ENCODE measurements at places on chromosomes 11 and 22.

DNA sequence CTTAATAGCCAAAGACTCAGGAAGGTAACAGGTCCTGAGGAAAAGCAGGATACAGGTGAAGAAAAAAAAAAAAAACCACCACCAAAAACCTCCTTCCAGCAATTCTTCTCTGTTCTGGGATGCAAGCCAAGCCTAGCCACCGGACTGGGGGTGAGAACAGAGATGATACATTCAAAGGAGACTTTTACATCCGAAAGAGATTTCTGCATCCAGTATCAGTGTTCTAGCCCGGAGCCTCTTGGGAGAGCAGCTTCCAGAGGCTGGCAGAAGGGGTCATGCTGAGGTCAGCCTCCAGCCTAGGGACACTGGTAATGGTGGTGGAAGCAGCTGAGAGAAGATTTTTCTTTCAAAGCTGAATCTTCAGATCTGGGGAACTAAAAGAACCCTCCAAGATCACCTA lies 76.2 kb downstream of the KCNC1 start:
- no peak for DNase-seq

- no peak for DNase-seq
These were observed 3.5 kb downstream of the LARGE2 start for GRCh38 chr11:45926001-45926401.

DNA sequence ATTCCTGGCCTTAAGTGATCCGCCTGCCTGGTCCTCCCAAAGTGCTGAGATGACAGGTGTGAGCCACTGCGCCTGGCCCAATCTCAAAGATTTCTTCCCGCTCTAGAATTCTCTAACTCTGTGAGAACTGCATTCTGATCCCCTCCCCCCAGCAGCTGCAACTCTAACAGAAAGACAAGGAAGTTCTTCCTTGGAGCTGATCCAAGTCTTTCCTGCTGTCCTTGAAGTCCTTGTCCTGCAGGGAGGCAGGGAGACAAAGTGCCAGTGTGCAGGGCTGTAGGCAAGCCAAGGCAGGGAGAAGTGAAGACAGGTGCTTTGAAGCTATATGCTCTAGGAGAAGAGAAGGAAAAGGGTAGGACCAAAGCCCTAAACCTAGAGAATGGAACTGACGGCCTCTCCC lies 9.5 kb upstream of the GGA1 start:
- DNase-seq, result no peak

DNA sequence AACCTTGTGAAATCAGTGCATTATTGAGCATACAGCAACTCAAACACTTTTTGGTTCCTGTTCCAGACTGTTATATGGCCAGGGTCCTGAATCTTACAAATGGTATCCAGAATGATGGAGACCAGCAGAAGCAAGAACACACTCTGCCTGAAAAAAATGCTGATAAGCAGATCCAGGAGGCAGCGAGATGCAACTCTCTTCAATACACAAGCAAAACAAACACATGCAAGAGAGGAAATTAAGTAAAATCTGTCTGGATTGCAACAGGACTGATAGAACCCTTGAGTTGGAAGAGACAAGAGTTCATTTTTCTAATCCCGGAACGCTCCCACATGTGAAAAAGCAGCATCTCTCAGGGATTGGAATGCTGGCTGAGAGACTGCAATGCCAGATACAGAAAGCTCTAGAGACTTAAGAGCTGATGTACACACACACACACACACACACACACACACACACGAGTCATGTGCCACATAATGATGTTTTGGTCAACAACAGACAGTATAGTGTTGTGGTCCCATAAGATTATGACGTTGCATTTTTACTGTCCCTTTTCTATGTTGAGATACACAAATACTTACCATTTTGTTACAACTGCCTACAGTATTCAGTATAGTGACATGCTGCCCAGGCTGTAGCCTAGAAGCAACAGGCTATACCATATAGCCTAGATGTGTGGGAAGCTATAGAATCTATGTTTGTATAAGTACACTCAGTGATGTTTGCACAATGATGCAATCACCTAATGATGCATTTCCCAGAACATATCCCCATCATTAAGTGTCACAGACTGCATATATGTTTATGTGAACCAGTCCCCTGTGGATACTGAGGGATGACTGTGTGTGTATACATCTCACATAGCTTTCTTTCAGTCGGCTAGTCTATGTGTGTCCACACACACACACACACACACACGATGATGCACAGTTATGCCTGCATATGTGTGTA lies 406.6 kb downstream of the LARGE1 start:
- no peak for DNase-seq

DNA sequence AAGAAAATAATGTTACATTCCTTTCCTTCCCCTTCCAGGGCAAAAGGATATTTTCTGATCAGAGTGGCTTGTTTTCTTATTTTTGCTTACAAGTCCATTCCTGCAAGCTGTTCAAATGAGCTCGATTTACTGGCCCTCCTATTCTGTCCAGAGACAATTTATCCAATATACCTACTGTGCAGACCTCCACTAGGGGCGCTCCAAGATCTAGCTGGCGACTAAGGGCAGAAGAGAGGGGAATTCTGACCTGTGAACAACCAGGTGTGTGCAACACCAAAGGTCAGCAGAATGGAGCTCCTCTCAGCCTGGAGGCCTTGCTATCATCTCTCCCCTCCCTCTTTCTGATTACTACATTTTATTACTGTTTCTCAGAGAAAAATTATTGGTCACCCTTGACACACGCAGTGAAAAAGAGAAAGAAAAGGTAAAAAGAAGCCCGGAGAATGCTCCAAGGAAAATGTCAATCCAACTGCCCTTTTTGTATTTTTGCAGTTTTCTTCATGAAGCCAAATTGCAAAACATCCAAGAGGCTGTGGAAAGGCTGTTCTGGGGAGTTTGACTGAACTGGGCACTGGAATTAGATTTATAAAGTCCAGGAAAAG lies 3.2 kb downstream of the SEZ6L start:
- no peak for DNase-seq

GRCh38 chr22:36184433-36185025 lies 17.1 kb downstream of the APOL4 start:
- no peak for DNase-seq

- no peak for DNase-seq
These were observed 26.1 kb downstream of the BRD1 start for GRCh38 chr22:49801391-49802060.

GRCh38 chr22:47165338-47166032 lies 403.0 kb downstream of the TBC1D22A start:
- no peak for DNase-seq

DNA sequence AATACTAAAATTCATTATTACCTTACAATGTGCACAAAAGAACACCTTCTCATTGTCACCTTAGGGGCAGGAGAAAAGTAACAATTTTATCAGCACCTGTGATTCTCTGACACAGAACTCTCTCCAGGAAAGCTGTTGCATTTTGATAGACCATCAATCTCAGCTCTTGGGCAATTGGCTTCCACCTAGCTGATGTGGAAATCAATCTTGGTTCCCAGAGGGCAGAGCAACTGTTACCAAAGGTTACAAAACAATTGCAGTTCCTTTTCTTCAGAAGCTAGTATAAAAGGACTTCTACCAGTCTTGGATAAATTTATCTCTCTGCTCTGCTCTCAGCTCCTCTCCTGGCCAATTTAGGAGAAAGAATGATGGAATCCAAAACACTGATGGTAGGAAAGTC lies 157.8 kb upstream of the DDI1 start:
- DNase-seq, result no peak

DNA sequence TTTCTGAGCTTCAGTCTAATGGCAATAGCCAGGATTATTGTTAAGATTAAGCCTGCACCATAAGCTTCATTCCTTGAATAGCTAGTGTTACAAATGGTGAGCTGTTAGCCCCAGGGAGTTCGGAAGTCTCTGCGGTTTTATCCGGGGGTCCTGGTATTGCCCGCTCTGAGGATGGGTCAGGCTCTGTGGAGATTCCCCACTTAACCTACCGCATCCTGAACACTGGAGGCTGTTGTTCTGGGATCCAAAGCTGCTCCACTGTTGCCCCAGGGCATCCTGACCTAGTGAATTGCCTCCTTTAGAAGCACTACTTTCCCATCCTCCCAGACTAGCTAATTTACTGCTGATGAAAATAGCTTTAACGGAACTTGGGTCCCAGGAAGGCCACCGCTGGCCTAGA lies 14.5 kb upstream of the PEX26 start:
- no peak for DNase-seq

DNA sequence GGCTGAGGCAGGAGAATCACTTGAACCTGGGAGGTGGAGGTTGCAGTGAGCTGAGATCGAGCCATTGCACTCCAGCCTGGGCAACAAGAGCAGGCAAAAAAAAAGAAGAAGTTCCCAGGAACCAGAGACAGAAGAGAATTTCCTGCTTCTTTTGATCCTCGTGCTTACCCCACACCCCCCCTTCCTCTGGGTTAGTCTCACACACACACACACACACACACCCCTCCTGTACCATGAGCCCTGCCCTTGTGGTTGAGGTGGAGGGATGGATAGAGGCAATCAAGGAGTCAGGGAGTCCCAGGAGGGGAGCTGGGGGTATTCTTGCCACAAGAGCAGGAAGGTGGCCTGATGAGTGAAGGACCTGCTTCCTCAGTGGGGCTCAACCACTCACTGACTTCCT lies 4.1 kb upstream of the UBE2L6 start:
- no peak for DNase-seq

GRCh38 chr22:48943567-48944432 lies 883.9 kb downstream of the BRD1 start:
- no peak for DNase-seq

DNA sequence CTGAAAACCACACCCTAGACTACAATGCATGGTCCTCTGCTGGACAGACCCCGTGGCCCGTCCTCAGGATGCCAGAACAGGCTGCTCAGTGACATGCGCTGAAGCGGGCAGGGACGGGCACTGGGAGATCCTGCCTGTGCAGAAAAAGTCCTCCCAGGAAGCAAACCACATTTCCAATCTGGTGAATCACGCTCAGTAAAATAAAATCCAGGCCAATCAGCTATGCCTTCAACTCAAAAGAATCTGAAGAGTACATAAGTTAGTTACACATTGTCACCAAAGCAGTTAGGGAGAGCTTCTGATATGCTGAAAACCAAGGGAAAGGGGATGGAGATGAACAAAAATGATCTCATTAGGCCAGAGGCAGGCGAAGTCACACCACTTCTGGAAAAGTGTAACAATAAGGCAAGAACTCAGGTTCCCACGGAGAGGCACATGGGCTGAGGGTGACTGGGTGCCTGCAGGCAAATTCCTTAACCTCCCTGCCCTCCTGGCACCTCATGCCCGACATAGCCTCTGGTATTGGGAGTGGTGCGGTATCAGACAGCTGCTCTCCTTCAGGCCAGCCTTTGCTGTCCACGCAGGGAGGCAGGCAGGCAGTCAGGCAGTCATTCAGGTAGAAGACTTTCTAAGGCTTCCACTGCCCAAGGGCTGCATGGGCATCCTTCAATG lies 66.4 kb downstream of the APOL5 start:
- no peak for DNase-seq

- no peak for DNase-seq
These were observed 48.8 kb upstream of the YWHAH start for GRCh38 chr22:31895411-31896123.

GRCh38 chr11:111642542-111642941 lies 40.3 kb downstream of the SIK2 start:
- no peak for DNase-seq

GRCh38 chr22:35409783-35410662 lies 10.1 kb downstream of the MCM5 start:
- no peak for DNase-seq

- DNase-seq, result no peak
These were observed 53.4 kb upstream of the SPATA19 start for GRCh38 chr11:133898770-133899115.

DNA sequence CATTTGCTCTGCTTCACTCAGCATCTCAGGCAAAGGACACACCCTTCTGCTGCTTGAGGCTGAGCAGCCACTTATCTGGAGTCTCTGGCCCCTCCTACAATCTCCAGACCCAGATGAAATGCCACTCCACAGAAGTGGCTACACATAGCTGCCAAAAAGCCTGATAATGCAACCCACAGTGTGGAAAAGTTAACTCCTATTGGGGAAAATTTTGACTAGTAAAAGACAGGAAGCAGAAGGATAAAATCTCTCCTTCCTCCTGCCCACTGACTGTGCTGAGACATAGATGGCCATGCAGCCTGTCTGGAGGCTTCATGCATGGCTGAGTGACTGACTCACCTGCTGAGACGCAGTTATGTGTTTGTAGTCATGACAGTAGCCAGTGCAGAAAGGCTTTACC lies 92.3 kb upstream of the TEAD1 start:
- DNase-seq, result peak; percentile 38

DNA sequence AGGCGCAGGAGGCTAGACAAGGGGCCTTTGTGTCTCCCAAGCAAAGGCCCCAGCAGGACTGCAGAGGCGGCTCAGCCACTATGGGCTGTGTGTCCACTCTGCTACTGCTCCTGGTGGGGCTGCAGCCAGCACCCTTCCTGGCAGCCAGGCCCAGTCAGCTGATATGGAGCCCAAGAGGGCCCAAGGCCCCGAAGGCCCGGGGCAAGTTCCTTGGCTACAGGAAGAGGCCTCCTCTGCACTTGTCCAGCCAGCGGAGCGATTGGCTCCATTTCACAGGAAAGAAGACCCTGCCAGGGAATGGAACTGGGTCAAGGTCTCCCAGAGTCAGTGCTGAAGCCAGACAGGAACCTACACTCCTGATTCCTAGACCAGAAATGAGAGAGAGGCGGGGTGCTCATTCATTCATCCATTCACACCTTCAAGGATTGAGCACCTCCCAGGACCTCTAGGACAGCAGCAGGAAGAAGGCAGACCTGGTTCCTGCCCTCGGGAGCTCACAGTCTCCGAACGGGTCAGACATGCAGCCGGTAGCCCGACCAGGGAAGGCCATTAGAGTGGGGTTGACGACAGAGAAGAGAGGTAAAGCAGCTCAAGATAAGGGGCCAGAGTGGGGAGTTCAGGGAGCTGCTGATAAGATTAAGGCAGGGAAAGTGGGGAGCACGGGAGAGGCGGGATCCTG lies 811 bp upstream of the P2RY2 start:
- DNase-seq, result no peak

DNA sequence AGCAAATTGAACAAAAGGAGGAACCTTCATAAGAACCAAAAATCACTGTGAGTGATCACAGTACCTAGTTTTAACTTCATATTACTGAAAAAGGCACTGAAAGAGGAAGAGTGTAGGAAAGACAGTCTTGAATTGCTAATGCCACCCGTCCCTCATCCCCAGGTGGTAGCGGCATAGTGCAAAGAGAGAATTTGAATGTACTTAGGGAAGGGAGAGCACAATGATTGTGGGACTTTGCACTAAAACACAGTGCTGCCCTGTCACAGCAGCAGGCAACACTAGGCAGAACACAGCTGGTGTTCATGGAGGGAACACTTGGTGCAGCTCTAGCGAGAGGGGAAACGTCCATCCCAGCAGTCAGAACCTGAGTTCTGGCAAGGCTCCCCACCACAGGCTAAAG lies 716.3 kb upstream of the ANO5 start:
- no peak for DNase-seq

DNA sequence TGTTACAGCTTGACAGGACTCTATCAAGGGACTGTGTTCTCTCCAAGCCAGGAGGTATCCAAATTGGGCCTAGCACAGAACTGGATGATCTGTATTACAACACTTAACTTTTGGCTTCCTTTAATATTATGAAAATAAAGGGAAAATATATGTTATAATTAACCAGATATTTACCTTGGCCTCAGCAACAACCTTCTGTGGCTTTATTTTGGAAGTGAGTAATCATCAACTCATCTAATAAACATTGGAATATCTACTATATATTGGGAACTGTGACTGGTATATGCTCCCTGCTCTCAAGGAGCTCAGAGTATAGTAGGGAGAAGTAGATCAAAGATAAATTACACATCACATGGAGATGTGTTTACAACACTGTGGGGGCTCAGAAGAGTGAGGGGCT lies 352.2 kb downstream of the METTL15 start:
- no peak for DNase-seq

Data from AG04450 (cell line).